LoVo (cell line): ENCODE measurements at places on chromosomes 2 and 18.

DNA sequence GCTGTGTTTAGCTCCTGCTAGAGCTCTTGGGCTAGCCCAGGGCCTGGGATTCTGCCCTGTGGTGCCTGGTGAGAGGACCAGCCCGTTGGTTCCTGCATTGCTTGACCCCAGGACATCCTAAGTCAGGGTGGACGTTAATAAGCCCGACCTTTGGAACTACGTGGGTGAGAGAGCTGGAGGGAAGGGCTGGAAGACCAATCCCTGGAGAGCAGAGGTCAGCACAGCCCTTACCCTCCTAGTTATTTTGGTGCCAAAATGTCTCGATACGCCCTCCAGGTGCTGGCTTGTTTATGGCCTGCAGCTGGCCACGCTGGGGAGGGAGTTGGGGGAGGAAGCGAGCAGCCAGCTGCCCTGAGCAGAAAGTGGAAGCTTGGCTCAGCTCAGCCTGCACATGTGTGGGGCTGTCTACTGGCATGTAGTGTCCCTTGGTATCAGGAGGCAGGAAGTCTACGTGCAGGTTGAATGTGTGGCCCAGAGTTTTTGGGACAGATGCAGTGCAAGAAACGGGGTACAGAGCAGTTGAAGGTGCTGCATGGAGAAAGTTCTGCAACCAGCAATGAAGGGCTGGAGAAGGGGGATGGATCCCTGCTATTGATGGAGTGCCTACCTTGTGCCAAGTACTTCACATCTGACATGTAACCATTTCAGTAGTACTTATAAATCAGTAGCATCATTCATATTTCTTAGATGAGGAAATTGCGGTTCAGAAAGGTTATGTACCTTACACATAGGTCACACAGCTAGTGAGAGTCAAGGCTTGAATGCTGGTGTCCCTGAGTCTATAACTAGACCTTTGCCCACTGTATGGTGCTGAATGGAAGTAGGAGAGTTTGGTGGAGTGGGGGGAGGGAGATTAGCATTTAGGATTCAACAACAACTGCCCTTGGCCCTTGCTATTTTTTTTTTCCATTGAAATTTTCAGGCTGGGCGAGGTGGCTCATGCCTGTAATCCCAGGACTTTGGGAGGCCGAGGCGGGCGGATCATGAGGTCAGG, 5.0 kb upstream of the DGKD start:
- peak; percentile 33 for DNase-seq

DNA sequence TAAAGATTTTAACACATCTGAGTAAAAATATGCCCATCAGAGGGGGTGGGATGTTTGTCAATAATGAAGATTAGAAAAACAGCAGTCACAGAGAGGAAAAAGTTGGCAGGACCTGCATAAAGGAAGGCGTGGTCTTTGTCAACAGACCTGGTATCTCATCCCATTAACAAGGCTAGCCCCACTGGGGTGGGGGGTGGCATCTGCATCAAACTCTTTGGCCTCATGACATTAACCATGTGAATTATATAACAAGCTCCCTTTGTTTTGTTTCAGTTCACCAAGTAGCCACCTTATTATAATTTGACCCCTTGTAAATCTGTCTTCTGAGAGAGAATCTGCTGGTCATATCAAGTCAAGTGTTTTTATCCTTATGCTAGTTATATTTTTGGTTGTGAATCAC, 28.8 kb downstream of the NEMP2 start:
- DNase-seq: peak; percentile 32

GRCh38 chr18:74337155-74337911, 21.7 kb downstream of the C18orf63 start:
- DNase-seq: no peak

GRCh38 chr2:205543262-205543843, 138.9 kb upstream of the NRP2 start:
- DNase-seq: no peak

DNA sequence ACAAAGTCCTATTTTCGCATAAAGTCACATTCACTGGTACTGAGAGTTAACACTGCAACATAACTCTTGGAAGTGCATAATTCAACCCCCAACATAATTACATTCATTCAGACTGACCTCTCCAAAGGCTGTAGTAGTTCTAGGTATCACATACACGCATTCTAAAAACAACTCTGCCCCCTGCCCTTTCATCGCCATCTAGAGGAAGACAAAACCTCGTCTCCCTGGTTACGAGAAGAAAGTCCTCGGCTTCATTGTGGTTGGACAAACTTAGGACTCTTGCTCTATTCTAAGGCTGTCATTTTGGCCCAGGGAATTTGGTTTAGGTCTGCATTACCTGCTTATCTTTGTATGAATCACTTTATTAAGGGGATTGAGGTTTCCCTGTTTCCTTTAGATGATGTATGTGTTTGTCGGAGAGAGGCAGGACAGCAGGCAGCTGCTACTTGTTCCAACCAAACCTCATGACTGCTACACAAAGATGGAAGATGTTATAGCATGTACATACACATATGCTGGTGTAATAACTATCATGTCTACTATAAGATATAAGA, 215.4 kb upstream of the NRXN1 start:
- no peak for DNase-seq

- no peak for DNase-seq
Measured at GRCh38 chr18:23032030-23032582, 99.0 kb downstream of the RBBP8 start.

DNA sequence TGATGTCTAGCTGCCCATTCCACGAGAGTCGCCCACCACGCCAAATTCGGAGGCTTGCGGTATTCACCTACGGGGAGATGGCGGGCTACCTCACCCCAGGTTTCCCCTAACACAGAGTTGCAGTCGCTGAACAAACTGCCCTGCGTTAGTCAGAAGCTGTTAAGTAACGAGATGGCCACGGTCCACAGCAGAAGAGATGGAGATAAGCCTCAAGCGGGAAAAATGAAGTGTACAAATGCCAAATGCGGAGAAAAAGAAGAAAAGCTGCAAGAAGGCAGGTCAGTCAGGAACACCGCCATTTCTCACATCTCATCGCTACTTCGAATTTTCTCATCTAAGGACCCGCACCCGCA, 425 bp downstream of the ASB3 start:
- DNase-seq: no peak

DNA sequence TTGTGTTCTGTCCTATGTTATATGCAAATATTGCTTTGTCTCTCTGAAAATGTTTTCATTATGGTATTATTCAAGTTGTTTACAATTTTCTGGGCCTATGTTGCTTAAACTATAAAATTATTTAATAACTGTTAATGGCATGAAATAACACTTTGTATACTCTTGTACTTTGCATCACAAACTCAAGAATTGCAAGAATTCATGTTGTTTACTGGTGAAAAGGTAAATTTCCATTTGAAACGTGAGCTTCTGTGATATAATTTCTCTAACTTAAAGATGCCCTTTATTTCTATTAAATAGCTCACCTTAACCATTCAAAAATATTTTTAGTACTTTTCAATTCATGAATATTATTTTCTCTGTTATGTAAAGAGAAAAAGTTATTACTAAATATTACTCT, 1504.2 kb downstream of the SUCLG1 start:
- no peak for DNase-seq

GRCh38 chr2:166727095-166727494, 161.2 kb upstream of the XIRP2 start:
- DNase-seq: no peak

- no peak for DNase-seq
Measured at GRCh38 chr2:239608723-239609122, 207.9 kb upstream of the HDAC4 start.

- peak; percentile 45 for DNase-seq
Measured at GRCh38 chr18:58668897-58669296, 2.4 kb upstream of the MALT1 start.

DNA sequence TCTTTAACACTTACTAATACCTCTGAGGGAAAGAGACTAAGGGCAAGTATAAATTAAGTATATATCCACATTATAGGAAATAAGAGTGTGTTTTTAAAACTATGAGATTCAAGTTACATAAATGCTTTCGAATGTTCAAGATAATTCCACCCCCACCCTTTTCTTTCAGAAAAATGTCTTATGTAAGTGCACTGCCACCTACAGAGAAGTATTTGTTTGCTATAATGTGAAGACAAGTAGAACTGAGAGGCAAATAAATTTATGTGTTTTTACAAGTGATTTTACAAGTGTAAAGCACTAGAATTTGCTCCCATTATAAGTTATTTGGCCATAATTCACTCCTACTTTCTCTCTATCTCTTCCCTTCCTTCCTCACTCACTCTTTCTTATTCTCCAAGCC, 99.9 kb upstream of the CRACDL start:
- DNase-seq: no peak

GRCh38 chr2:227780981-227781615, 32.5 kb upstream of the CCL20 start:
- DNase-seq: peak; percentile 83

DNA sequence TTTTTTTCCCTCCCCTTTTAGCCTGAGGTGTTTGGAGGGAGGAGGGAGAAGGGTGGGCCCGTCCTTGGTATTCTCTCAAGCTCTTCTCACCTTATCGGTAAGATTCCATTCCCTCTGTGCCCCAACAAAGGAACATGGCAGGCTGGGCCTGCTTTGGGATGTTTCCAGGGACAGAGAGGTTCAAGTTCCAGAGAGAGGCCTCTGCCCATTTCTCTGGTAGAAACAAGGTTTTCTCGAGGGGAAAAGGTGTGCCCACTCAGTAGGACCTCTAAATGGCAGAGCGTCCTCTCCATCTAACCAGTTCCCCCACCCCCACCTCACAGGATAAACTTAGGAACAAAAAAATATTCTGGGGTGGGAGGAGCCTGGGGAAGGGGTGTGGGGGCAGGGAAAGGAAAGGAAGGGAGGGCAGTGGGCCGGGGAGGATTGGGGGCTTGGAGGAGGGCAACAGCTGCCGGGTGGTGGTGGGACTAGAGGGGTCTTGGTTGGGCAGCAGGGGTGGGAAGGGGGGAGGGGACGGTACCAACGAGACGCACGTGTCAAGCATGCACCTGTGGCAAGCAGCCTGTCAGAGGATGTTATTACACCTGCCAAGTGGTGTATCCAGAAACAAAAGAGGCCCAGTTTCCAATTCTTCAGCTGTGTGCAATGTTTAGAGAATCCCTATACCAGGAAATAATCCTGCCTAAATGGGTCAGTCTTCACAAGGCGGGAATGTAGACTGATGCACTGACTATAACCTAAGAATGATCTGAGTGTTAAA, 2.1 kb downstream of the PCBP1 start:
- no peak for DNase-seq

DNA sequence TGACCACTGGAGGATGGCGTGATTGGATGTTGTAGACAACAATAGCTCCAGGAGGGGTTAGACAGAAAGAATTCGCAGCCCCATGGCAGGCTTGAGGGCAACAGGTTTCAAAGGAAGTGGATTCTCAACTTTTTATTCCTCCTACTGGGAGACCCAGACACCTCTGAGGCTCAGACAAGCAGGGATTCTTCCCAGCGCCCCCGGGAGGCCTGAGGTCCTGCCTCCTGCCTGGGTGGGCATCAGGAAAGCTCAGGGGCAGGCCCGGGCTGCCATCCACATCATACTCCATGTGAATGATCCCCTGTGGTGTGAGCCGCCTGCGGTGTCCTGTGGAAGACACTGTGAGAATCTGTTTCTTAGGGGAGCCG, 203.5 kb downstream of the CYP26B1 start:
- DNase-seq: no peak

GRCh38 chr2:190959911-190960788, 53.8 kb downstream of the STAT1 start:
- no peak for DNase-seq
